ENCODE measurements at places on chromosomes 1 and 21.

- DNase-seq, result no peak
Measured at GRCh38 chr1:17187051-17187450, 17.9 kb upstream of the PADI1 start.

DNA sequence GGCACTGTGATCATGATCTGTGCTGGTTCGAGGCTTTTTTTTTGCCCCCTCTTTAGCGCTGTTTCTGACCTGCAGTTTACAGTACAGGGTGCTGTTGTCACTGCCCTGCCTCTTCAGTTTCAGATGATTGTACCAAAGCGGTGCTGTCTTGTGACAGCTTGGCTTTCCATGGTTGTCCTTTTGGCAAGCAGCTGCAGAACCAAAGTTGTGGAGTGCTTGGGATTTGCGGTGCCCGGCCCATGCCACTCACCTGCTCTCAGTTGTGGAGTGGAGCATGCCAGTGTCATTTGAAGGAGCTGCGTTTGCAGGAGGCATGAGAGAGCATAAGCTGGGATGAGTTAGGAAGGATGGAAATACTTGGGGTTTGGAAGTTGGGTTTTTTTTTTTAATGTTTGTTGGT is 48.4 kb downstream of the DOP1B start:
- DNase-seq, result no peak

DNA sequence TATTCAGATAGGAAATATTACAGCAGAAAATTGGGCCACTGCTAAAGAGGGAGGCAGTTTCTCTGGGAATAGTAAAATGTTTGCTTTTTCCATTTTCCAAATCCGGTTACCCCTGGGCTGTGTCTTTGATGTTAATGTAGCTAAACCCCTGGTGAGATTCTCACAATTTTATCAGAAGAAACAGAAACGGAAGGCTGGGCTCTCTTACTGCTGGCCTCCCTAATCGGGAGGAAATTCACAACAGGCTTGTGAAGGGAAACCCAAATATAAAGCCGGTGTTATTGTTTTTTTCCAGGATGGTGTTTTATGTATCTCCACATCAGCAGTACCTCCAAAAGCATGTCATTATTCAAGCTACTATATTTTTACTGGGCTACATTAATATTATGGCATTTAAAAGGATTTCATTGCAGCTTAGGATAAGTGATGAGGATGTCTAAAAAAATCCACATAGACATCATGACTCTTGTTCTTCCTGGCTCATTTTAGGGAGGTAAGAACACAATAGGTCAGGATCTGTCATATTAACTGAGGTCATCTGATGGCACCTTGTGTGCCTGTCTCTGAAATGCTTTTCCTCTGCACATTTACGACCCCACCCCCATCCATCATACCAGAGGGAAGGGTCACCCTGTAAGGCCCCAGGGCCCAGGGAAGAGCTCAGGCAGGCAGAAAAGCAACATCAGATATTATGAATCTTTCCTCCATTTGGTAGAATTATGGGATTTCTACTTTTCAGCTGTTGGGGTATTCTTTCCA is 158.7 kb downstream of the DSCAM start:
- DNase-seq, result no peak

DNA sequence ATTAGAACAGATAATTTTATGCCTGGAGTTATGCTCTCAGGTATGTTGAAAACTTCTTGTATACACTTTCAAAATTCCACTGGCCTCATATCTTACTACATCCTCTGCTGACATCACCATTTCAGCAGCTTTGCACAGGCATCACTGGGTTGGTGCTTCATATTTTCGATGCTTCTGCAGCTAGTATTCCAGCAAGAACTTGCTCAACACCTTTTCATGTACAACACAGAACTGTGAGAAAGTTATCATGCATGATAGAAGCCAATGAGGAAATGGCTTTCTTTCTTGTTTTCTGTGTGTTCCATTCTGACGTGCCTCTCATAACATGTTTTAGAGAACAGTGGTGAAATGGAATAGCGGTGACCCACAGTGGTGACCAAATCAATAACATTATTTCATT is 5.1 kb upstream of the GBP5 start:
- peak; percentile 5 for DNase-seq

GRCh38 chr21:42572906-42573495 is 59.3 kb downstream of the SLC37A1 start:
- no peak for DNase-seq

GRCh38 chr21:38351176-38351959 is 94.6 kb downstream of the KCNJ15 start:
- peak; percentile 11 for DNase-seq

DNA sequence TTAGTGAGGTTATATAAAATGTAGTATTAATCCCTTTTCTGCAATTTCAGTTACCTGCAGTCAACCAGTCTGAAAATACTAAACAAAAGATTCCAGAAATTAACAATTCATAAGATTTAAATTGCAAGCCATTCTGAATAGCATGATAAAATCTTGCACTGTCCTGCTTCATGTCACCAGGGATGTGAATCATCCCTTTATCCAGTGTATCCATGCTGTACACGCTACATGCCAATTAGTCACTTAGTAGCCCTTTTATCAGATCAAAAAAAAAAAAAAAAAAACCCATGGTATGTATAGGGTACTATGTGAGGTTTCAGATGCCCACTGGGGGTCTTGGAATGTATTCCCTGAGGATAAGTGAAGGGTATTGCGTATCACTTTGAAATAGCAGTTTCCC is 191.3 kb upstream of the HP1BP3 start:
- DNase-seq, result no peak

DNA sequence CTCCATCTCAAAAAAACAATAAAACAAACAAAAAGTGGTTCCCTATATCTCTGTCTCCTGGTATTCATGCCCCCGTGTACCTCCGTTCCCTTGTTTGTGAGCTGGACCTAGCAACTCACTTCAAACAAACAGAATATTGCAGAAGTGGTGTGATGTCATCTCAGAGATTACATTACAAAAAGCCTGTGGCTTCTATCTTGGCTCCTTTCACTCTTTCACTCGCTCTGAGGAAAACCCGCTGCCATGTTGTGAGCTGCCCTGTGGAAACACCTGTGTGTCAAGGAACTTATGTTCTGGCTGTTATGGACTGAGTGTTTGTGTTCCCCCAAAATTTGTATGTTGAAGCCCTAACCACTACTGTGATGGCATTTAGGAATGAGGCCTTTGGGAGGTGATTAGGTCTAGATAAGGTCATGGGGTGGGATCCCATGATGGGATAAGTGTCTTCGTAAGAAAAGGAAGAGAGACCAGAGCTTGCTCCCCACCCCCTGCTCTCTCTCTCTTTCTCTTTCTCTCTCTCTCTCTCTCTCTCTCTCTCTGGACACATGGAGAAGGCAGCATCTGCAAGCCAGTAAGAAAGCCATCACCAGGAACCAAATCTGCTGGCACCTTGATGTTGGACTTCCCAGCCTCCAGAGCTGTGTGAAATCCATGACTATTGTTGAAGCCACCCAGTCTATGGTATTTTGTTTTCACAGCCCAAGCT is 7.4 kb upstream of the HYI start:
- no peak for DNase-seq

- no peak for DNase-seq
Measured at GRCh38 chr1:224472806-224473205, 38.2 kb upstream of the WDR26 start.

DNA sequence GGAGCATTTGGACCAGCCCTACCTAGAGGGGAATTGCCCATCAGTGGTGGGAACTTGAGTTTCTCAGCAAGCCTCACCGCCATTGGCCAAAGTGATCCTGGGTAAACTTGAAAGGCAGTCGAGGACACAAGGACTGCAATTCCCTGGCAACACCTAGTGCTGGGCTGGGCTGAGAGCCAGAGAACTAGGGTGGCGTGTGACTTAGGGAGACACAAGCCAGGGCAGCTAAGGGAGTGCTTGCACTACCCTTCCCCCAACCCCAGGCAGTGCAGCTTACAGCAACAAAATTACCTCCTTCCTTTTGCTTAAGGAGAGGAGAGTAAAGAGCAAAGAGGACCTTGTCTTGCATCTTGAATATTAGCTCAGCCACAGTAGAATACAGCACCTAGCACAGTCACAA is 176.9 kb upstream of the PRMT6 start:
- no peak for DNase-seq

DNA sequence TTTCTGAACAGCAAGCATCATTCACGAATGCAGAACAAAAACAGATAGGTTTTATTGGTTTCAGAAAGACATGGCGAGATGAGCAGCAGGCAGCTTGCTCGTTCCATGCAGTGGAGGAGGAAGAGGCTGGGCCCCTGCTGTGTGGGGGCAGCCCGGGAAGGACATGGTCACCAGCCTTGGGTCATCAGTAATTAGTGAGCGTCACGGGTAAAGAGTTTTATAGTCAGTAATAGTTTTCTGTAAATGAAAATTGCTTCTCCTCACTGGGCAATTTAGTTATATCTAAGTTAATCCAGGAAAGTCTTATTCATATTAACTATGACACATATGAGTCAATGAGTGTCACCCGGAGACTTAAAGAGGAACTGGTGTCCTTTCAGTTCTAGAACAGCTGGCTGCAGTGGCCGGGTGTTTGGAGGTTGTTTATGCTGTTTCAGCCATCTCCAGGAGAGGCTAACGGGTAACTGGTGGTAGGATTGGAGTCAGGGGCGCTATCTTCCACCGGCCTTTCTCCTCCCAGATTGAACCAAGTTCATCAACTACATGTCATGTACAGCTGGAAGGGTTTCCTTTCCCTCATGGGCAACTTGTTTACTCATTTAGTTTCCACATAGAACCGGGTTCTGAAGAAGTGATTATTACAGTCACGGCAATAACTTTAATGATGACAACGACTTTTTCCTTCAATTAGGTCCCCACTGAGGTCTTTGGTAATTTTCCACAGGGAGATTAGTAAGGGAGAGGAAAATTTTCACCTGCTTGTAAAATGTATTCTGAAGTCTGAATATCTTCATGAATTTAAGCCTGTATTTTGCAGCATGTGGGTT is 34.6 kb upstream of the SLC45A1 start:
- DNase-seq, result no peak

DNA sequence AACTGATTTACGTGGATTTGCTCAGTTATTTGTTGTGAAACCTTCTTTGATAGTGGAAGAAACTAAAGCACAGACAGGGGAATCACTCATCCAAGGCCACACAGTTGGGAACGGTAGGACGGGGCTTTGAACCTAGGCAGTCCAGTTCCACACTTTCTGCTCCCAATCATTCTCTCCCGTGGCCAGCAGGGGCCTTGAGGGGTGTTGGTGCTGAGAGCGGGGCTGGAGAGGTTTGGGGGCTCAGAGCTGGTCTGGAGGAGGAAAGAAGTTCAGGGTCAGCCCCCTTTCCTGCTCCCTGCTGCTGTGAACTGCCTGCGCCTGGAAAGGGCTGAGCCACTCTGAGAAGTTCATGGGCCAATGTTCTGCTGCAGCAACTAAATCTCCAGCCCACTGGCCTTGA is 31.4 kb upstream of the ACTL8 start:
- DNase-seq, result no peak
